ENCODE measurements at places on chromosomes 4 and X.

DNA sequence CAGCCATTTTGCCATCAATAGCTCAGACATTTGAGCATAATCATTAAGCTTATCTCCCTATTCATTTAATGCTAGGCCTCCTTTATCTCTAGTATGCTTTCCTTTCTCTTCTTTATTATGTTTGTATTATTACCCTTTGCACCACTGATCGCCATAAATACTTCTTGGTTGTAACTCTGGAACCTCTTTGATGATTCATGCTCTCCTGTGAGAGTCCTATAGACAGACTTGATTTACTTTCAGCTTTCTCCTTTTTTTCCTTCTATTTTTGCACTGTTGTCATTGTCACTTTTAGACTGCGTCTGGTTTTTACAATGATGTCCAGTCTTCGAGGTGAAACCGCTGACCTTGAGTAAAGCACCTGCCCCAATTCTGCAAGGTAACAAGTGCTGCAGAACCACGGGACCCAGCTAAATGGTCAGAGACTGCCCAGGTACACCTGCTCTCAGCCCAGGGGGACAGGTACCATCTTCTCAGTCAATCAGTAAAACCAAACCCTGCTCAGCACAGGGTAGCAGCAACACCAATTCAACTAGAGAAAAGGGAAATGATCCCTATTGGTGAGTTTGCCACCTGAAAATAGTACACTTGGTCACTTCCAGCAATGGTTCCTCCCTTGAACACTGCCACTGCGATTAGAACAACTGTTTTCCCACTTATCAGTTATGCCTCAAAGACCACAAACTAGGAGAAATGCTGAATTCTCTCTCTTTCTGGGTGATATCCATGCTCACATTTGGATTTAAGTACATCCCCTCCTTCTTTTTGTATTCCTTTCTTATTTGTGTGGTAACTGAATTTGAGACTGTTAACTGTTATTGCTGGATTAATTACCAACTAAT lies 125.1 kb downstream of the MAML3 start:
- no peak for DNase-seq

GRCh38 chr4:67931256-67931655 lies 32.0 kb downstream of the TMPRSS11A start:
- DNase-seq: no peak

GRCh38 chr4:88442689-88443191 lies 14.2 kb upstream of the HERC5 start:
- DNase-seq: no peak

DNA sequence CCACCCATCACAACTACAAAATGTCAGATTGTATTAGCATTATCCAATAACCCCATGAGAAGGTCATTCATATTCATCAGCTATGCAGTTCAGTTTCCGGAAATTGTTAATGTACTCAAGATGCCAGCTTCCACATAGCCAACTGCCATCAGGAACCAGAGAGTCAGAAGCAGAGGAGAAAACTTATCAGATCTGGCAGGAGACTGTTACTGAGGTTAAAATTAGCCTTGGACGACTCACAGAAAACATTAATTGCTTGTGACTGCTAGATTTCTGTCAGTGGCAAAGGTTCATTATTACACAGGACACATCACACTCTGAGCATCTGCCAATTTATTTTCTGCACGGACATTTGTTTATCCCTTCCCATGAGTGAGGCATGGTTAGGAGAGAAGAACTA lies 352.8 kb downstream of the DHRSX start:
- peak; percentile 36 for DNase-seq

DNA sequence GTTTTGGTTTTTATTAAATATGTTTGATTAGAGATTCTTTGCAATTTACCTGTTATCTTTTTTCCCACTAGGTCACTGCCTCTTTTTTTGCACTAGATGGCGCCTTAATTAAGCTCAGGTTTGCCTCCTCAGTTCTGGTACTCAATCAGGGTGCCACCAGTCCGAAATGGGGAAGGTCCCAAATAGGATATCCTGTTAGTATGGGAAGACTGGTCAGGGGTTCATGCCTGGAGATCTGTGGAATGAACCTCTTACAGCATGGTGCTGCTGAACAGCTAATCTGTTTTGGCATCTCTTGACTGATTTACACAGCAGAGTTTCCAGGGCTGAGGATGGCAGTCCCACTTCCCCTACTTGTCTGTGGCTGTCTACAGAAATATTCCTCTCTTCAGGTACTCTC lies 24.2 kb upstream of the VSIG1 start:
- DNase-seq: no peak

- DNase-seq: no peak
Measured at GRCh38 chrX:103201041-103201440, 13.9 kb upstream of the BEX4 start.

DNA sequence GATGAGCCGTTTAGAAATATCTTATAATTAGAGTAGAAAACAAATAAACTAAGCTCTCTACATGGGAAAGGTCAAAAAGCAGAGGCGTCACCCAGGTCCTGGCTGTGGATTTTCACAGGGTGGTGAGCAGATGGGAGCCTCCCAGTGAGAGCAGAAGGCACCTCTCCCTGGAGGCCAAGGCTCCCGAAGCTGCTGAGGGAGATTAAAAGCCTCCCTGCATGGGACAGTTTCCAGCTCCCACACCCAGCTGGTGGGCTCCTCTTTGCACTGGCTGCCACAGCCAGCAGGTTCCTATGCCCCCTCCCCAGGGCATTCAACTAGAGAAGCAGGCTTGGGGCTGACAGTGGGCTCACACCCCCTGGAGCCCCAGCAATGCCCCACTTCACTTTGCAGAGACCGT lies 55.2 kb upstream of the TBC1D9 start:
- DNase-seq: no peak

DNA sequence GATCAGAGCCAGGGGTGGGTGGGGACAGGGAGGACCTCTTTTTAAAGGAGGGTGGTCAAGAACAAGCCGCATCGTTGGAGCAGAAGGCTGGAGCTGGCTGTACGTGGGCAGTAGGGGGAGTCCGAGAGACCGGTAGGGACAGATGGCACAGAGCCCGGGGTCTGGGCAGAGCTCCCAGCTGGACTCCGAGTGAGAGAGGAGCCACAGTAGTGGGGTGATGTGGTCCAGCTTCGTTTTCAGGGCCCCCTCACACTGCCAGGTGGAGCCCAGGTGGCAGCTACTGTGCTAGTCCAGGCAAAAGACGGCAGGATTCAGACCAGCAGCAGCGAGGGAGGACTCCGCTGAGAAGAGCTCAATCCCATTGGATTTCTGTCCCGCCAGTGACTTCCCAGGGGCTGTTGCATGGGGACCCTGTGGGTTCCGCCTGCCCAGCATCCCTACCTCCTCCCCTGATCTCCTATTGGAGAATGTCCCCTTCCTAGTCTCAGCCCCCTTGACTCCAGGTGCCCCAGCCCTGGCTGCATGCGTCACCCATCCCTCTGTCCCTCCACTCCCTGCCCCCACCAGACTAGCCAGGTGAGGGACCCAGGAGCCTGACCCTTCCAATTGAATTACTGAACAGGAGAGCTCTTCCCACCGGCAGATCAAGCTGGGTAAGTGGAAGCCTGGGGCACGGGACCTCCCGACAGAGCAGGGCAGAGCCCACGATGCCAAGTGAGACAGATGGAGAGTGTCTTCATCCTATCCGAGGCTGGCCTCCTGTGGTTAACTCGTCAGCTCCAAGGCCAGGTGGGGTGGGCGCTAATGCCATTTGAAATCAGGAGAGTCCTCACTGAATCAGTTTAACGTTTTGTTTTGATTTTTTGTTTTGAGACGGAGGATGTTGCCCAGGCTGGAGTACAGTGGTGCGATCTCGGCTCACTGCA lies 2.9 kb downstream of the ARHGAP4 start:
- DNase-seq: peak; percentile 54

DNA sequence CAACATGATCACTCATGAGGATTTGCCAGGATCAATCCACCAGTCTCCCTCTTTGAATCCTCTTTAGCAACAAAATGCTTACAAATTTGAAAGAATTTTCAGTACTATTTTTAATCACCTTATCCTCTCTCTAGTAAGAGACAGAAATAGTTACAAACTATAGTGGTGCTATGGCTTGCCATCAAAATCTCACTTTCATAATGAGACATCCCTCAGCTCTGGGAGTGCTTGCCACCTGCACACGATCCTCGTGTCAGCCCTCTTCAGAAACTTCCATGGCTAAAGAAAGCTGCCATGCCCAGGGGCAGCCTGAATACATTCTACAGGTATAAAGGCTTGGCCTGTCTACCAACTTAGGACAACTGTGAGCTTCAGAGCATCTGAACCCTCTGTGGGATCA lies 5.1 kb upstream of the DHX15 start:
- DNase-seq: no peak

GRCh38 chr4:92232566-92232965 lies 71.2 kb upstream of the GRID2 start:
- DNase-seq: no peak

DNA sequence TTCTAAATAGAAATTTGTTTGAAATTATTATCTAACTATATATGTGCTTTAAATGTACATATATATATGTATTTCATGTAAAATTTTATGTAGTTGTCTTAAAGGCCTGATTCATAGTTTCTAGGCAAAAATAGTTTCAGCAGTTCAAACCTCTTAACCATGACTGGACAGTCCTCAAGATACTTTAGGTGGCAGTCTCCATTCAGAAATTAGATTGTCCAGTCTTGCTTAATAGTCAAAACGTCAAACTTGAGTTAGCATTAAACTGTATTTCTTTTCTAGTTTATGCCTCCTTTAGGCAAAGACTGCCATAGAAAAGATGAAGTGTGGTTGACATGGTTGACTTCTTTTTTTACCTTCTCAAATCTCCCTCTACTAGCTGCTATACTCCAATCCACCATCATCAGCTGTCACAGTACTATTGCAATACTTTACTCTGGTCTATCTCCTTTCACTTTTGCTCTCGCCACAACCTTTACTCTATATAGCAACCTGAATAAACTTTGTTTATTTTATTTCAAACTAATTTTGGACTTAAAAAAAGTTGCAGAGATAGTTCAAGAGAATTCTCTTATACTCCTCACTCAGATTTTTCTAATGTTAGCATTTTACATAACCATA lies 395.6 kb upstream of the DIPK2B start:
- DNase-seq: no peak

- DNase-seq: no peak
Measured at GRCh38 chrX:6729626-6730025, 194.7 kb upstream of the VCX3A start.

GRCh38 chr4:38728631-38729141 lies 54.1 kb downstream of the TLR10 start:
- no peak for DNase-seq

DNA sequence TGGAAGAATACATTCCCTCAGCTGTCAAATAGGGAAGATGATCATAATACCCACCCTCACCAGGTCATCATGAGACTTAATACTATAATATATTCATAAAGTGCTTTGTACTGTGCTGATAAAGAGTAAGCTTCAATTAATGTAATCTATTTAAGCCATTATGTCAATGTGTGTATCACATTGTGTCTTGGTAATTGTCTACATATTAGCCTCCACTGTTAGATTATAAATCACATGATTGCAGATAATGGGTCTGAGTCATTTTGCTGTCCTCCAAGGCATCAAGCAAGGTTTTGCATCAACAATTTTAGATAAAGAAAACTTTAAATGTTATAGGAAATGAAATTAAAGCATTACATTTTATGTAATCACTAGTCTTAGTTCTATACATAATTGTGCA lies 45.2 kb upstream of the CEP135 start:
- no peak for DNase-seq

DNA sequence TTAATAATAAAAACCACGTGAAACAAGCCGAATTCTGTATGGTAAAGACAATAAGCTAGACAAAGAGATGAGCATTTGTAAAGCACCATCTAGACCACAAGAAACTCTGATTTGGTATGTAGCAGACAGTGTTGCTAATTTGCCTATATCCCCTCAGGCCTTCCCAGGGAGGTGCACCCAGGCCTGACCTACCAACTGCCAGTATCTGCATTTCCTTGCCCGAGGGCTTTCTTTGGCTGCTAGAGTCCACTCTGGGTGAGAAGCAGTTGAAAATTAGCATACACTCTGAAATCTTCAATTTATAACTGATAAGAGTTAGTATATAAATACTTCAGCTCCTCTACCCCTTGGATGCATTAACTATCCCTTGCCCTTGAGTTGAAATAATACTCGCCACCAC lies 37.4 kb upstream of the IL1RAPL1 start:
- no peak for DNase-seq

DNA sequence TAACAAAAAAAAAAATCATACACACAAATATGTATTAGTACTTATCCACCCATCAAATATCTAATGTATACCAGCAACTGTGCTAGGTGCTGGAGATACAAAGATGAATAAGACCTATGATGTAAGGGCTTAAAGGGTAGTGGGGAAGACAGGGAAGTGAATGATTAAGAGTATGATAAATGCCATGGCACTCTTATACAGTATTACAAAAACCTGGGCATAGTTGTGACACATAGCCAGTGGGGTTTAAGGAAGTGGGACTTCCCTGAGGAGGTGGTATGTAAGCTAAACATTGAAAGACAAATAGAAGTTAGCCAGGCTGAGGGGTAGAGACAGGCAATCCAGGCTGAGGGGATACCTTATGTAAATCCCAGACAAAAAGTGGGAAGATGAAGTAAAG lies 23.5 kb downstream of the CHM start:
- DNase-seq: no peak

DNA sequence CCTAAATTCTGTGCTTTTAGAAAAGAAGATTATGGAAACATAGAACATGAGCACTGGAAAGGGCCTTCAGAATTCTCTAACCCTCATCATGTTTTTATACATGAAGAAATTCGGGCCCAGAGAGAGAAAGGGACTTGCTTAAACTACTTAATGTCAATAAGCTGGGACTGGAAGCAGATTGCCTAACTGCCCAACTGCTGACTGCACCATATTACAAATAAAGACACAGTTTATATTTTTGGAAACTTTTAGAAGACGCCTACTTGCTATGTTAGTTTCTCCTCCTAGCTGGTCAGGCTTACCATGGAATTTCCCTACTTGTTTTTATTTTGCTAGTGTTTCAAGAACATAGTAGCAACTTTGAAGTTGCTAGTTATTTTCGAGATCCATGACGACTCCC lies 47.1 kb downstream of the SLC9A6 start:
- no peak for DNase-seq

DNA sequence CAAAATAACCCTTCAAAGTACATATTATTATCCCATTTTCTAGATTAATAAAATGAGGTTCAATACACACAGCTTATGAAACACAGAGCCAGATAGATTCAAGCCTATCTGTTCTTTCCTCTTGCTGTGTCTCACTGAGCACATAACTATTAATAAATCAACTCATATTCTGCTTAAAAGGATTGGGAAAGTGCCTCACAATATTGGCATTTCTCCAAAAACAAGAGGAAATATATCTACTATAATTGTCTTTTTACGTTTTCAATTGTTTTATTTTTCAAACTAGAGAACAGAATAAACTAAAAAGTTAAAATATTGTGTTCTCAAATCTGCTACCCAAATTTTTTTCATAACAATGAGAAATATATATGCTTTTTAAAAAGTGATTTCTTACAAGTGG lies 15.8 kb downstream of the DCHS2 start:
- DNase-seq: no peak

DNA sequence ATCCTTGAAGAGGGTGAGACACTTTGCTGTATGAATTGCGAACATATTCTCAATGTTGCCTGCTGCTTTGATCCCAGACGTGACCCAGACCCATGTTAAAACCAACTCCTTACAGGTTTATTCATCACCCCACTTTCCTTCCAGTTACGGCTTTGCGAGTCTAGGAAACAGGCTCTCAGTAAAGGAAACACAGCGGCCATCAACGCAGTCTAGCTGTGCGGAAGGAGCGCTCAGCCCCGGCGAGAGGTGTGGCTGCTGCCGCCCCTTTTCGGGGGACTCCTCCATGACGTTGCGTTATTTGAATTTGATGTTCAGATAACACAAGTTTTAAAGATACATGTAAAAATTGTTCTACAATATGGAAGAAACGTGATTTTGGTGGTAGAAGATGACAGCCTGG lies 206.4 kb upstream of the FAT1 start:
- DNase-seq: no peak
